DMS 273 treated with DMSO at 0.1 percent for 48 hours (cell line): ENCODE measurements at places on chromosomes 1 and 21.

DNA sequence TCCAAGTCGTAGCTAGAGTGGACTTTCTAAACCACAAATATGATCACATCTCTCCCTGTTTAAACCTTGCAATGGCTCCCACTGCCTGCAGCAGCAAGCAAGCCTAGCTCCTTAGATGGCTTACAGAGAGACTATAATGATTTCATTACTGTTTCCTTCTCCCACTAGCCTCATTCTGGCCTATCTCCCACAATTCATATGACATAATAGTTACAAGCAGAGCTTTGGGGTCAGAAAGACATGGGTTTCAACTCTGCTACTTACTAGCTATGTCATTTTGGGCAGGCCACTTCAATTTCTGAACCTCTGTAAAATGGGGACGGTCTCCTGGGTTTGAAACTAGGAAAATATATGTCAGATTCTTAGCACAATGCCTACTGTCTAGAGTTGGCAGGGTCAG, 143.3 kb downstream of the TRABD2B start:
- DNase-seq, result no peak

GRCh38 chr21:16534408-16535101, 804.8 kb downstream of the USP25 start:
- no peak for DNase-seq

GRCh38 chr1:184801503-184801902, 46.8 kb upstream of the EDEM3 start:
- no peak for DNase-seq

- no peak for DNase-seq
Measured at GRCh38 chr1:237239248-237239647, 197.3 kb downstream of the RYR2 start.

DNA sequence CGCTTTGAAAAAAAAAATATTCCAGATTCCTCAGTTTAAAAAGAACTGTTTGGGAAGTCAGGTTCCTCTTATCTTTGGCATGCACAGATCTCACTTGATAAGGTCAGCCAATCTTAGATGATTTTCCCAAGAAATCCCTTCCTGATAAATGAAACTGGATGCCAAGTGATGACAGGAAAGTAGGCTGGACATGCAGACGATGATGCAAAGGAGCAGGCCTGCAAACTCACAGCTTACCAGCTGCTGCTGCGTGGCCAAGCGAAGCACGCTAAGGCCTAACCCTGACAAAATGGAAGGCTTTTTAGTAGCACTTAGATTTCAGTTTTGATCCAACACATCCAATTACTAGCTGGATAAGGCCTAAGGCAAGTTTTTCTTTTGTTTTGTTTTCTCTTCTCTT, 10.1 kb downstream of the TADA1 start:
- DNase-seq, result no peak

- DNase-seq, result no peak
Measured at GRCh38 chr1:171221665-171222591, 26.4 kb upstream of the FMO1 start.

DNA sequence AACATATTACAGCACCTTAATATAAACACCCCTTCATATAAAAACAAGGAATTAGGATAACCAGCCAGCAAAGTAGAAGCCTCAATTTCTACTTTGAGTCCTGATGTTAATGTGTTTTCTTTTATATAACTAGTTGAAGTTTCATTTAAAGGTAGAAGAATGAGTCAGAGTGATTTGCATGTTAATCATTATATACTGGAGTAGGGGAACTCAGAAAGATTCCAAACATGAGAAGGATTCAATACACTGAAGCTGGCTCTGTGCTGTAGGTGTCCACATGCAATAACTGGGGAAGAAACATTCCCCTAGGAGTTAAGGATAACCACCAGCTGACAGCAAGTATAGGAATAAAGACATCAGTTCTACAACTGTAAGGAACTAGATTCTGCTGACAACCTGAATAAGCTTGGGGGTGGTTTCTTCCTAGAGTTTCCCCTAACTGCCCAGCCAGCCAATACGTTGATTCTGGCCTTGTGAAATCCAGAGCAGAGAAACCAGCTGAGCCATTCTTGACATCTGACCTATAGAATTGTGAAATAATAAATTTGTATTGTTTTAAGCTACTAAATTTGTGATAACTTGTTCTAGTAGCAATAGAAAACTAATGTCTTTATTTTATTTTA, 33.4 kb upstream of the RNPC3 start:
- DNase-seq, result no peak

GRCh38 chr1:69433073-69433472, 134.6 kb upstream of the LRRC7 start:
- DNase-seq, result no peak

GRCh38 chr1:14787604-14788003, 189.1 kb downstream of the KAZN start:
- no peak for DNase-seq

GRCh38 chr21:43916076-43916475, 51.1 kb downstream of the AGPAT3 start:
- DNase-seq, result no peak

- DNase-seq, result no peak
Measured at GRCh38 chr1:207440626-207441025, 13.5 kb upstream of the CR2 start.

DNA sequence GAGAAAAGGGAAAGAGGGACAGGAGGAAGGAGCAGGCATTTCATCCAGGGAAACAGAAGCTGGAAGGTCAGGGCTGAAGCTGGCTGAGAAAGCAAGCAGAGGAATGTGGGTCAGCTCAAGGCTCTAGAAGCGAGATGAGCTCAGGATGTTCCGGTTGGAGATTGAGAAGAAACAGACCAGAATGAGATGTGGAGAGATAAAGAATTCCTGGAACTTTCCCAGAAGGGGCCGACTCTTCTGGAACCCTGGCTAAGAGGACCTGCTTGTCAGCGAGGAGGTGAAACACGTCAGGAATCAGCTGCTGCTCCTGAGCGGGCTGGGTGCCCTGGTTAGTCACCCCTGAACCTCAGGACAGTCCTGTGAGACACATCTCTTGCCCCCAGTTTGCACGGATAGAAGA, 75.9 kb downstream of the HUNK start:
- no peak for DNase-seq

DNA sequence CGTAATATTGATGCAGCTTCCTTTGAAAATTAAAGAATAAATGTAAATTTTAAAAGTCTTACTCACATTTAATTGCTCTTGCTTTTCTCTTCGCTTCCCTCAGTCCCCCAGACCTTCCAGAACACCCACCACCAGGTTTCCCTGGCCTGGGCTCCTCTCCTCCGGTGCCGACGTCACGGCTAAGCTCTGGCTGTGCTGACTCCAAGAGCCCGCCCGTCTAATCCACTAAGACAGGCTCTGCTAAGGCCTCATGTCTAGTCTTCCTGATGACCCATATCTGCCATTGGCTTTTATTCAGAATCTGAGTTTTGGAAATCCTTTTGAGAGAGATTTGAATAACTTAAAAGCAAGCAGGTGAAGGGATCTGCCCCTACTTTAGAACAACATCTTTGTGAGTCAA, 53.9 kb upstream of the NADK start:
- no peak for DNase-seq

GRCh38 chr1:160647329-160647720, 481 bp upstream of the SLAMF1 start:
- DNase-seq, result no peak

GRCh38 chr1:101399222-101399621, 162.4 kb downstream of the S1PR1 start:
- no peak for DNase-seq

DNA sequence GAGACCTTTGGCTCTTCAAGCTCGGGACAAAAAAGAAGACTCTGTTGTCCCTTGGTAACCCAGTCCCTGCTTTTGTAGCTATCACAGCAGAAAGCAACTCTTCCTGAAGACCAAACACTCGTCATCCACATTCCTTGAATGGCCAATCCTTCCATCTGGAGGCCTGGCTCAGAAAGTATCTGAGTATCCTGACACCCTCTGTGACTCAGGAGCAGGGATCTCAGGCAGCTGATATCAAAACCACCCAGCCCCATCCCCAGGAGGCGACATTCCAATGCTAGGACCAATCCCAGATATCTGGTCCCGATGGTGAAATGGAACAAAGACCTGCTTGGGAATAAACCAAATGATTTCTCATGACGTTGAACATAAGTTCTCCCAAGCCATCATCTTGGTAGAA, 112.5 kb downstream of the TAS1R2 start:
- DNase-seq, result no peak

GRCh38 chr1:202462342-202463076, 114.0 kb downstream of the PPP1R12B start:
- no peak for DNase-seq

GRCh38 chr1:162985816-162986435, 83.2 kb upstream of the RGS4 start:
- DNase-seq, result no peak

DNA sequence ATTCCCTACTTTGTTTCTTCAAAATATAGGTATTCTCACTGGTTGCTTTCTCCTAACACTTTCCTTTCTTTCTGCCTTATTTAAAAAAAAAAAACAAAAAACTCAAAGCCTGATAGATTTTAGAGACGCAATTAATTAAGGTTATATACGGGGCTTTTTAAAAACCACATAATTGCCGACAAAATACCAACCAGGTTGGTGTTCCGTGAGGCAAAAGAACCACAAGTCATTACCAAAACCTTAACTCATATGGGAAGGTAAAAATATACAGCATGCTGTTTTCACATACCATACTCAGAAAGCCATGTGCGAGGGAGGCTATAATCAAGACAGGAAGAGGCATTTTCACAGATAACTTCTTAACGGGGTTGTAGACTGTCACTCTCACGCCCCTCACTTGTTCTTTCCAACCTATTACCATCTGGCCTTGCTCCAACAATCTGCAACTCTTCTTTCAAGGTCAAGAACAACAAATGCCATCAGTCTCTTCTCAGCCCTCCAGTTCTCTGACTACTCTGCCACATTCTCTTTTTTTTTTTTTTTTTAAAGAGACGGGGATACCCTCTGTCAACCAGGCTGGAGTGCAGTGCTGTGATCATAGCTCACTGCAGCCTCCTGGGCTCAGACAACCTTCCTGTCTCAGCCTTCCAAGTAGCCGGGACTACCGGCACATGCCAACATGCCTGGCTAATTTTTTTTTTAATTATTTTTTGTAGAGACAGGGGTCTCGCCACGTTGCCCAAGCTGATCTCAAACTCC, 102.6 kb downstream of the APP start:
- no peak for DNase-seq

DNA sequence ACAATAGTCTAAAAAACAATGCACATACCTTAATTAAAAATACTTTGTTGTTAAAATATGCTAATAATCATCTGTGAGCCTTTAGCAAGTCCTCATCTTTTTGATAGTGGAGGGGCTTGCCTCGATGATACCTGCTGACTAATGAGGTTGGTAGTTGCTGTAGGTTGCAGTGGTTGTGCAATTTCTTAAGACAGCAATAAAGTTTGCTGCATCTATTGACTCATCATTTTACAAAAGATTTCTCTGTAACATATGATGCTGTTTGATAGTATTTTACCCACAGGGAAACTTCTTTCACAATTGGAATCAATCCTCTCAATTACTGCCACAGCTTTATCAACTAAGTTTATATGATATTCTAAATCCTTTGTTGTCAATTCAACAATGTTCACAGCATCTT, 7.6 kb downstream of the C1orf87 start:
- no peak for DNase-seq

DNA sequence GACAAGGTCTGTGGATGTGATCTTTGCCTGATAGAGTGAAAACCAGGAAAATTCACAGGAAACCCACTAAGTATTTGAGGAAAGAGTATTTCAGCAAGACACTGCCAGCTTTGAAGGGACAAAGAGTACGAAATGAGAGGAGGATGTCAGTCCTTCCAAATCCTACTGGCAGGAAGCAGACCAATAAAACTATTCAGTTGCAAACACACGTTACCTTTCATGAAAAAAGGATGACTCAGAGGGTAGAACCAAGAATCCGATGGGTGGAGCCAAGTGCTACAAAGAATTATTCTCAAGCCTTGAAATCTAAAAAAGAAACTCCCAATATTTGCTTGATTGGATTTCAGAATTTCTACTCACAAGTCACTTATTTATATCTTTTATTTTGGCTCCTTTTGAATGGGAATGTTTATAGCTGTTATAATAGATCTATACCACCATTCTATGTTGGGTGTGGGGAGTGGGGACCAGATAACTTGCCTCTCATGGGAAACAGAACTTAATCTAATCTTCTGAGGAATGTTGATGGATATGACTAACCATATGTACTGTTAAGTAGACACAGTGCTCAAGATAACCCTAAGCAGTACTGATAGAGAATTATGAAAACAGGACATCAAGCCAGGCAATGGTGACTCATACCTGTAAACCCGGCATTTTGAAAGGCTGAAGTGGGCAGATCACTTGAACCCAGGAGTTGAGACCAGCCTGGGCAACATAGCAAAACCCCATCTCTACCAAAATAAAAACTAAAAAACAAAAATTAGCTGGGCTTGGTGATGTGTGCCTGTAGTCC, 19.3 kb upstream of the HEATR1 start:
- DNase-seq, result no peak

- DNase-seq, result no peak
Measured at GRCh38 chr1:199149591-199149990, 510.8 kb downstream of the PTPRC start.

DNA sequence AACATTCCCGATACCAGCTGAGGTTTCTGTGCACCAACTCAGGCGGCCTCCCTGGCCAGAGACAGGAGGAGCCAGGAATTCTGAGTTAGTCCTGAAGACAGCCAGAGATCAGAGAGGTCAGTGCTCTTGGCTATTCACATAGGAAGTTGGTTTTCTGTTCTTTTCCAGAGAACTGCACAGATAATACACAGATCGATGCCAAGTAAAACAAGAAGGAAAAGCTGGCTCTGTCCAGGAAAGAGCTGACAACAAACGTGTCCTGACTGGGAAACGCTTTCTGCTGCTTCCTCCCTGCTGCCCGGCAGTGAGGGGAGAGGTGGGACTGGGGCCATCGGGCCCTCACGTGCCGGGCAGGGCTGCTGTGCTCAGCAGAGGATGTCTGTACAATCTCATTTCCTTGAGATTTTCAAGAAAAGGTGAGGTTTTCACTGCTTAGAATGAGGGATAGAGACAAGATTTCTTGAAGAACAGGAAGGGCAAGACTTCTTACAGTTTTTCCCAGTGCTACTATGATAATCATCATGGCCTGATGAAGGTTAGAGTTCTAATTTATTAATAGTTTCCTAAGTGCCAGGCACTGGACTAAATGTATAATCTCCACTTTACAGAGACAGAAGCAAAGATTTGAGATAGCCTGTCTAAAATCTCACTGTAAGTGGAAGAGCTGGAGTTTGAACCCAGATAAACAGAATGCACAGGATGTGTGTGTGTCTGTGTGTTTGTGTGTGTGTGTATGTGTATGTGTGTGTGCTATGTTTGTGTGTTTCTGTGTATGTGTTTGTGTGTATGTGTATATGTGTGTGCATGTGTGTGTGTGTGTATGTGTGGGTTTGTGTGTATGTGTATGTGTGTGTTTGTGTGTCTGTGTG, 211.0 kb upstream of the RAB4A start:
- no peak for DNase-seq

- DNase-seq, result no peak
Measured at GRCh38 chr1:25586181-25586588, 30.4 kb upstream of the MAN1C1 start.

DNA sequence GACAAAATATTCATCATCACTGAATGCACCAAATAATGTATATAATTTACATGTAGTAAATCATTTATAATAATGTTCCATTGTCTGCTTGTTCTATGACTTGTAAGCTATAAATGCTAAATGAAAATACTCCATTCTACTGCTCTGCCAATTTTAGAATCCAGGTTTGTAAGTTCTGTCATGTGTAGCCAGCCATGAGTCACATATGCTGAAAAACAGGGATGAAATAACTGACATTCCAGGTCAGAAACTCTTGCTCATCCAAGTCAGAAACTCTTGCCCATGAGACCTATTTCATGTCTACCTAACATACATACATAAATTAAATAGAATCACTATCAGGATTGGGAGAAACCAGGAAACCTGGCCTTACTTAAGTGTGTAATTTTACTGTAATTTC, 95.6 kb downstream of the ASH1L start:
- DNase-seq, result no peak
